H9 (cell line): ENCODE measurements at places on chromosomes 13 and 19.

DNA sequence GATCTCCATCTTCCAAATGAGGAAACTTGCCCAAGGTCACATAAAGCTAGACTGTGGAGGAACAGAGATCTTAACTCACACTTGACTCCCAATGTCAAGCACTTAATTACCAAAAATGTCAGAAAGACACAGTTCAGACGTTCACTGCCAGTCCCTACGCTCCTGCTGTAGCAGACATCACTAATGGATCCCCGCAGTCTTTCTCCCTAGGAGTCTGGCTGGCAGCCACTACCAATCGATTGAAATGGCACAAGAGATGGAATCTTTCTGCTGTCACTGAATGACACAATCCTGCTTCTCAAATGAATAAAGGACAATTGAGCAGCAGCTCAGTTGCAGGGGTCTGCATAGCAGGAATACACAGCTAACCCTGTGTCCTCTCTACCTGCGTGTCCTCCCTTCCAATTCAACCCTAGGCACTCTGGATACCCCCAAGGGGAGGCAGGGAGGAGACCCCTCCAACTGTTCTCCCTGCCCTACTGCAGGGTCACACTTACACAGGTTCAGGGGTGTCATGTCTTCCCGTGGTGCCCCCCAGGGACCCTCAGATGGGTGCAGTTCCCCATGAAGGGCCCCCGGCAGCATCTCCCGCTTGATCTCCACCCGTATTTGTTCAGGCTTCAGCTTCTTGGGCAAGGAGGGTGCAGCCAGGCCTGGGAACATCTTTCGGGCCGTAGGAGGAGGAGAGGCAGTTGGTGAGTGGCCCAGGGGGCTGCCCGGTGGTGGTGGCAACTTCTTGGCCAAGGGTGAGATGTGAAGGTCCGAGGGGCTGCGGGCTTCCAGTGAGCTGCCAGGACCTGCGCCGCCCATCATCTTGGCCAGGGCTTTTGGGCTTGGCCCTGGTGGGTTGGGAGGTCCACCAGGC lies 7.9 kb upstream of the AKAP8L start:
- no peak for DNase-seq

DNA sequence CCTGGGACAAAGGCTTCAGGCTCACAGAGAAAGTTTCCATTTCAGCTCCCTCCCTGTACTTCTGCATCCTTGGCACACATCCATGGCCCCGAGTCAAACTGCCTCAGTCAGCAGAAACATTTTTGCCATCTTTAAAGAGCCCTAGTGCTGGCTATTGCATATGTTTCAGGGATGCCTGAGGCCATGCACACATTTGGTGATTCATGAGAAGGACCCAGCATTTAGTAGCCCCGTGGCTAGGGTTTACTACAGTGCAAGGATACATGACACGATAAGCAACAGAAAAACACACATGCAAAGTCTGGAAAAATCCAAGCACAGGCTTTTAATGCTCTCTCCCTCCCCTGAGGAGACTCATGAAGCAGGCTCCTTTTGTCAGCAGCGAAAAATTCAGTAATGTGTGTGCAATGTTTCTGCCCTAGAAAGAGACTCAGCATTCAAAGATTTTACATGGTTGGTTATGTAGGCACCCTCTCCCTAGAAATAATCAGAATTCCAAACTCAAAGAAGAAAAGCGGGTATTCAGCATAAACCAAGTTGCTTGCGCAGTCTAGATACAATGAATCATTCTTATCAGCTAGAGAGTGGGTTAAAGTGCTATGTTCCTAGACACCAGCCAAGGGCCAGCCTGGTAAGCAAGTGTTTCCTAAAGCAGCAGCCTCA lies 17.6 kb downstream of the ACOD1 start:
- no peak for DNase-seq

GRCh38 chr13:101649488-101650126 lies 197.1 kb downstream of the ITGBL1 start:
- no peak for DNase-seq

GRCh38 chr19:45677351-45678230 lies 9.6 kb downstream of the GIPR start:
- peak; percentile 100 for DNase-seq

GRCh38 chr13:32895296-32895695 lies 120.9 kb upstream of the KL start:
- DNase-seq = no peak

DNA sequence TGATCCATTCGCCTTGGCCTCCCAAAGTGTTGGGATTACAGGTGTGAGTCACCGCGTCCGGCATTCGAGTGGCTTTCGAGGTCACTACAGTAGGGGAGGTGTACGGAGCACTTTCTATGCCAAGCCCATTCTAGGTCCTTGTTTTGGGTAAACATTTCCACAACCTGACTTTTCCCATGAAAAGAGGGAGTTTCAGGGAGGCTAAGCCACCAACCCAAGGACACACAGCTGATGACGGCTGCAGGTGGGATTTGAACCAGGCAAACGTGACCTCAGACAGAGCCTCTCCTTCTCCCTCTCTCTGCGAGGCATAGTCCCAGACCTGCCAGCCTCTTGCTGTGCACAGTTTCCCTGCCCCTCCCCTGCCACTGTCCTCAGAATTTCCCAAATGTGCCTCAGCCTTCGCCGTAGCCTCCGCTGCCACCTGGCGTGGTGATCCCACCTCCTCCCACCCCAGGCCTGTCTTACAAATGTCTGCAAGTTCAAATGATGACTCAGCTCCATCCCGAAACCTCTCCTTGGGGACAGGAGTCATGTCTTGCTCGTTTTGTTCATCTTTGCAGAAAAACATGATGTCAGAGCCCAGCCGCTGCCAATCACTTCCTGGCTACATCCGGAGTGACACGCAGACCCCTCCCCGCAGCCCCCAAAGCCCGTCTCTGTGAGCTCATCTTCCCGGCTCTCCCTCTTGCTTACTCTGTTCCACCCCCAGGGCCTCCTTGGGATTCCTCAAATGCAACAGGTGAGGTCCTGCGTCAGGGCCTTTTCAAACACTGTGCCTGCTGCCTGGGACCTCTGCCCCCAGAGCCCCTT lies 6.6 kb upstream of the GADD45B start:
- peak; percentile 83 for DNase-seq

GRCh38 chr13:99875391-99875790 lies 96.2 kb downstream of the ZIC5 start:
- no peak for DNase-seq

- peak; percentile 81 for DNase-seq
Observed at GRCh38 chr19:41997121-41997850, 3.3 kb upstream of the ATP1A3 start.

GRCh38 chr13:98792321-98792720 lies 39.8 kb upstream of the SLC15A1 start:
- DNase-seq = no peak

DNA sequence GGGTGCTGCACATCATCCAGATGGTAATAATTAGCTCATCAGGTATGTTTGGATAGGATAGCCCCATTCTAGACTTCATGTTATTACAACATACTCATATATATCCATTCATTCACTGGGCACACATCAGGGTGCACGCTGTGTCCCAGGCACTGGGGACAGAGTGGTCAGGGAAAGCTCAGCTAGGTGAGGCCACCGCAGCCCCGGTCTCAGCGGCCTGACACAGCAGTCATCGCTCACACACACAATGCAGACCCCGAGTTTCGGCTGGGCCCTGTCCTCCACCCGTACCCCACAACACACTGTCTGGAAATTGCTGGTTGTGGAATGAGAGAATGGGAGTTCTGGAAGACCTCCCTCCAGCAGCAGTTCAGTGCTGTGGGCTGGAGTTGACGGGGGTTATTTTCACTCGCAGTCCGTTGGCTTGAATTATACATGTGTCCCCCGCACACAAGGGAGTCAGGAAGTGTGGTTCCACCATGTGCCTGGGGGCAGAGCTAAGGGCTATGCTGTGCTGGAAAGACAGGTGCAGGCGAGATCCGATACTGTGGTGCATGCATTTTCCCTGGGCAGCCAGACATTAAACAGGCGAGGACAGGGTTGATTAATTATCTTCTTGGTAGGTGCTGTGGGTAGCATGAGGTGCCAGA lies 257.6 kb downstream of the TEX29 start:
- no peak for DNase-seq

DNA sequence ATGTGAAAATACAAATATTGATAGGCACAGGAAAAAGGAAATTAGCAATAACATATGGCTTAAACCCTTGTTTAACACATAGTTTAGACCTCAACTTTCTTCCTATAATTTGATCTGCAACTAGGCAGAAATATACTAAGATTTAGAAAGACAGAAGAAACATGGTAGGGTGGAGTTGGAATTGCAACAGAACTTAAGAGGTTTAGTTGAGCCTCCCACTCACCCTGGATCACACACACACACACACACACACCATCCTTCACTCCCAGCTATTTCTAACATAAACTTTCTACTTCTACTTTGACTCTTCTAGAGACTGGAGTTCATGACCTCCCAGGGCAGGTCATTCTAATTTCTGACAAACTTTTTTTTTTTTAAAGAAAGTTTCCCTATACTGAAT lies 47.4 kb downstream of the FLT3 start:
- DNase-seq = no peak

GRCh38 chr19:44113784-44114390 lies 688 bp downstream of the ZNF225 start:
- DNase-seq = peak; percentile 29

DNA sequence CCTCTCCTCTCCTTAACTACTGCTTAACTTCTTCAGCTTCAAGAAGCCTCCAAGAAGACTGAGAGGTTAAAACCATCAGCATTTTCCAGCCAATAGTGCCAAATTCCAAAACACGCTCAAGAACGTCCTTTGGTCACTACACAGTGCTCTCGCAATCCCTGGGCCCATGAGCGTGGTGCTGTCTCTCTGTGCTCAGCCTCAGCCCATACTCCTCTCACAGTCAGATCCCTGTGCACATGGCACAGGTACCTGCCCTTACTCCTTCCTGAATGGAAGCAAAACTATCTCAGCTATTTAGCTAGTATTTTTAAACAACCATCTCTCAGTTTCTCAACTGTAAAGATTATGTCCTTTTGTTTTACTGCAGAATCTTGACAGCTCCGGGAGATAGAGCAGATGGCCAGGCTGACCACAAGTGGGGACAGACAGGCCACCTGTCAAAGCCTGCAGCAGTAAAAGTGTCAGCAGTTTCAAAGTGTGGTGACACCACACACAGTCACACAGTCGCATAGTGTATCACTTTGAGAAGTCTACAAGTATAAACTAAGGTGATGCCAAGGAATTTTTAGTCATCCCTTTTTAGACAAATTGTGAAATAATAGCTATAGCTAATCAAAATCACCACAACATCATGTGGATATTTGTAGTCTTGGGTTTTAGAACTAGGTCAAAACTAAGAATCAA lies 35.7 kb downstream of the DZIP1 start:
- DNase-seq = no peak

GRCh38 chr19:1076951-1077350 lies 10.0 kb downstream of the ARHGAP45 start:
- DNase-seq = no peak

GRCh38 chr19:38224014-38224862 lies at the start of gene DPF1:
DPF1 (minus strand) TSS chr19:38224222; CDS start chr19:38224142, 80 bp downstream.
- DNase-seq = peak; percentile 90
